Smooth muscle cell of the brain vasculature (primary cell): ENCODE measurements at places on chromosomes 16 and 17.

DNA sequence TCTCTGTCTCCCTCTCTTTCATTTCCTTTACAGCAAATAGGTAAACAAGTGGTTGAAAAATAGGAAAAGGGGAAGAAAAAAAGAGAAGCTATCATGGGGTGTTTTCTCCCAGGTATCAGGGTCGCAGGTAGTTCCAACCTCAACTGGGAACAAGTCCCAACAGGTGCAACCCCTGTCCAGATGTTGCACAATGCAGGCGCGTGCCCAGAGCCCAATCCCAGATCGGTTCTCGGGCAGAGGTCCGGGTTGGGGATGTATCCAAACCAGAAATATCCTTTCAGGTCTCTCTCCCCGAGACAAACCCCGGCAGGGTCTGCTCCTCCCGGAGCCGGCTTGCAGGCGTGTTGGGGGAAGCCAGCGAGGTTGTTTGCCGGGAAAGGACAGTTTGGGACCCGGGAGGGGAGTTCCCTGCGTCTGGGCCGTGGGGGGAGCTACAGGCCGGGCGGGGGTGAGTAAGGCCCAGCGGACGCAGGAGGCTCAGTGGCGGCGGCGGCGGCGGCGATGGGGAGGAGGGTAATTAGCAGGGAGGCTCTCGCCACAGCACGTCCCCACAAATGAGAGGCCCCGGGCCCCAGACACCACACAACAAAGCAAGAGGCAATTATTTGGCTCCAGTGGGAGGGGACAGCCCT, 21.2 kb upstream of the SP6 start:
- DNase-seq: no peak

GRCh38 chr17:55770196-55770870, 19.5 kb downstream of the PCTP start:
- no peak for DNase-seq

DNA sequence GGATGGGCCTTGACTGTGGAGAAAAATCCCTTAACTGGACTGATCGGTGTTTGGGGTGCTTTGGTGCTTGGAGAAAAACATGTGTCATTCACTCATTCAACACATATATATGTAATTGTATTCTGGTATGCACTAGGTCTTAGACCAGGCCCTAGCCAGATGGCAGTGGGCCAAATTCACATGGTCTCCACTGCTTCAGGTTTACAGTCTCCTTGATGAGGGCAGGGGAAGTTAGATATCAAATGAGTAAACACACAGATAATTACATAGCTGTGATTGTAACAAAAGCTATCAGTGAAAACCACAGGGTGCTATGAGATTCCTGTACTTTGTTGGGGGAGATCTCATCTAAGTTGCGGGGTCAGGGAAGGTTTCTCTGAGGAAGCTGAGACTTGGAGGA, 78.8 kb downstream of the WWP2 start:
- no peak for DNase-seq

DNA sequence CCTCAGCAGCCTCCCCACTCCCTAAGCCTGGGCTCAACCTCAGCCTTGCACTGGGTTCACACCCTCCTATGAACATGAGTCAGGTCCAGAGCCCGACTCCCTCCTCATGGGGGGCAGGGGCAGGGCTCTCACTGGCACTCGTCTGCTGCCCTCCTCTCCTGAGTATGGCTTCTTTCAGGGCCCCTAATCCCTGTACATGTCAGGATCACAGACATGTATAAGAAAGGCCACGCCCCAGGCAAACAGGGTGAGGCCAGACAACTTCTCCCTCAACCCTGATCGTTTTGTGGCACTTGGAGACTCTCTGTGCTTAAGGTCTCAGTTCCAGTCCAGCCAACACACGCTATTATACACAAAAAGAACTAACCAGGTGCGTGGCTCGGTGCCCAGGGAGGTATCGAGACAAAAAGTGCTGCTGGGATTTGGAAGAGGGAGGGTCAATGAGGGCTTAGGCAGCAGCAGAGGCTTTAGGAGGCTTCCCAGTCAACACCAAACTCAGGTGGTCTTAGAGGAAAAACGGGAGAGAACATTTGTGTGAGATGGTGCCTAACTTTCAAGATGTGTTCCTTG, 45.2 kb downstream of the CMTM3 start:
- DNase-seq: no peak

- no peak for DNase-seq
Measured at GRCh38 chr17:16007439-16007838, 7.8 kb downstream of the TTC19 start.

DNA sequence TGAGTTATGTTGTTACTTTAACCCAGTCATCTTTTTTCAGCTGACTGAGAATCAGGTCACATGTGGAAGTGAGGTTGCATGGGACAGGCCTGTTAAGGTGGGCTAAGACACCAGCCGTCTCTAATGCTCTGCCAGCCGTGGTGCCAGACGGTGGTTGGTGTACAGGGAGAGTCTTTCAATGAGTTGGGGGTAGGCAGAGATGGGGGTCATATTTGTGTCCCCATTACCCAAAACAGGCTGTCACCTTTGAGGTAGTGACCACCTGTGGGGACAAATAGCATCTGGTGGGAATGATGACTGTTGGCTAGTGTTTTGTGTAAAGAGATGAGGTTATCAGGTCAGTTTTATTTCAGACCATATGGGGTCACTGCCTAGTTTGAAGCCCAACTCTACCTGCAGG, 1.8 kb downstream of the RPL38 start:
- DNase-seq: no peak

- no peak for DNase-seq
Measured at GRCh38 chr17:263271-263670, 81.8 kb upstream of the DOC2B start.

DNA sequence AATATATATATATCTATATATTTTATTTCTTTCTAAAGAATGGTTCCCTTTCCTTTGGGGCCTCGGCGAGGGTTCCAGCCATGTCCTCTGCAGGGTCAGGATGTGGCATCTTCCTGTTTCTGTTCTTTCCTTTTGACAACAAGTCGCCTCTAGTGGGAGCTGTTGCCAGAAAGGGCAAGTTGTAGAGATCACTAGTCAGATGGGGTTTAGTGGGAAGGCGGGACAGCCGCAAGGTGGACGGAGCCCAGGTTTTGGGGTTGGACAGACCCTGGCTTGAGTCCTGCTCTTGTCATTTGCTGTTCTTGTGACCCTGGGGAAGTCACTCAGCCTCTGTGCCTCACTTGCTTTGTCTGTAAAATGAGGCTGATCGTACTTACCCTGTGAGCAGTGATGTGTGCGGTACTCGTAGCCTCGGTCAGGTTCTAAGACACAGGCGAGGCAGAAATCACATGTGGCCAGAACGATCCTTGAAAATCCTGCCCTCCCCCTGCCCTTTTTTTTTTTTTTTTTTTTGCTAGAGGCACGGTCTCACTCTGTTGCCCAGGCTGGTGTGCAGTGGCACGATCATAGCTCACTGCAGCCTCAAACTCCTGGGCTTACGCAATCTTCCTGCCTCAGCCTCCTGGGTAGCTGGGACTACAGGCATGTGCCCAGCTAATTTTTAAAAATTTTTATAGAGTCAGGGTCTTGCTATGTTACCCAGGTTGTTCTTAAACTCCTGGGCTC, 80.1 kb downstream of the ABCC6 start:
- DNase-seq: no peak
